ENCODE measurements at places on chromosomes 7 and 10.

DNA sequence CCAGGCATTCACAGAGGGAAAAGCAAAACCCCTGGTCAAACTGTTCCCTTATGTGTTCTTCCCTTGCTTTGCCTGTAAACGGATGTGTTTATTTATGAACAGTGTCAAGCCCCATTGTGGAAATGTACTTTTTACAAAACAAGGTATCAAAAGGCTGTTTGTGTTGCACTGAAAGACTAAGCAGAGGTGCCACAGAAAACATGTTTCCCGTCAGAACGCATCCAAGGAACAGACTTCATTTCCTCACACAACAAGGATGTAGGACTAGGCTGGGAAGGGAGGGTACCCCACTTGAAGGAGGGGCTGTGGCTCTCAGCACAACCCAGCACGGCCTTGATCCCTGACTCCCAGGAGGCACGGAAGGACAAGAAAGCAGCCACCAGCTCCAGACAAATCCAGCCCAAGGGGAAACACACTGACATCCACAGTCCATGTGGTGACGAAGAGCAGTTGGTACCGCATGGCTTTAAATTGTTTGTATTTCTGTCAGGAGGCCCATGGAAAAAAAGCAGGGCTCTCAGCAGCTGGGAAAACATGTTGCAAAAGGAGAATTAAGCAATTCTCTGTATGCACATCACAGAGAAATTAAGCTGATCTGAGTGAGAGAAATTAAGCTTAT is 85.6 kb downstream of the RNF216 start:
- DNase-seq = no peak

- DNase-seq = peak; percentile 21
Measured at GRCh38 chr7:35691827-35692307, 3.1 kb downstream of the HERPUD2 start.

DNA sequence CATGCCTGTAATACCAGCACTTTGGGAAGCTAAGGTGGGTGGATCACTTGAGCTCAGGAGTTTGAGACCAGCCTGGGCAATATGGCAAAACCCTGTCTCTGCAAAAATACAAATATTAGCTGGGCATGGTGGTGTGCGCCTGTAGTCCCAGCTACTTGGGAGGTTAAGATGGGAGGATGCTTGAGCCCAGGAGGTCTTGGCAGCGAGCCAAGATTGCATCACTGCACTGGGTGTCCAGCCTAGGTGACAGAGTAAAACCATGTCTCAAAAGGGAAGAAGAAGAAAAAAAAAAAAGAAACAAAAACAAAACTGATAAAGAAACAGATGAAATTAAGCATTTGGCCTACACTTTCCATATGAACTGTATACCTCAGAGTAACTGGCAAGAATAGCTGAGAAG is 319.2 kb downstream of the PARD3 start:
- DNase-seq = no peak

- DNase-seq = peak; percentile 92
Measured at GRCh38 chr10:87861953-87862678, 1.2 kb downstream of the KLLN start.

- DNase-seq = no peak
Measured at GRCh38 chr10:61112771-61113170, 168.8 kb upstream of the RHOBTB1 start.

GRCh38 chr10:50990568-50991455 is 83.5 kb upstream of the PRKG1 start:
- DNase-seq = no peak

GRCh38 chr10:124558339-124559321 is 97.0 kb downstream of the LHPP start:
- no peak for DNase-seq

DNA sequence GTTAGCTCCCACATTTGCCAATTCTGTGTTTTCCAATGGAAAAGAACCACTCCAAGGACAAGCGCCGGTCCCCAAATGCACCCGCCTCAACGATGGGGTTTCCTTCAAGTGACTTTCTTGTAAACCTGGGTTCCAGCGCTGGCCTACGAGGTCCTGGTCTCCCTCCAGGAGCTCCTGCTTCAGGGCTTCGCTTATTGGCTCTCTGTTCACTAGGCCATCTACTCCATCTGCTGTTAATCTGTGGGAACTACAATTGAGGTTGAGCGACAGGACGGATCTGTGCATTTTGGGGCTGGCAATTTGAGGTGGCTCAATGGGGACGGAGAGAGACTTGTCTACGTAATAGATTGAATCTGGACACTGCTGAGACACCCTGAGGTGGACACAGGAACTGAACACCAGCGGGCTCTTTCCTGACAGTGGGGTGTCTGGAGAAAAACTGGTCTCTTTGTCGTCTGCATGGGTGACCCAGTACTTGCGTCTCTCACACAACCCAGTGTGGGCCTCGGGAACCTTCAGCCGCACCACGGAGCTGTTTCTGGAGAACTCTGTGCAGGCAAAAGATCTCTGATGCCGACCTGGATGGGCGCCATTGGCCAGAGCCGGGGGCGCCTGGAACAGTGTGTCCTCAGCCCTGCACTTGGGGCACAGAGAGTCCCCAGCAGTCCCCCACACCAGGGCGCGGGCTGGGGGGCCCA is 115.9 kb upstream of the ADAM12 start:
- no peak for DNase-seq

DNA sequence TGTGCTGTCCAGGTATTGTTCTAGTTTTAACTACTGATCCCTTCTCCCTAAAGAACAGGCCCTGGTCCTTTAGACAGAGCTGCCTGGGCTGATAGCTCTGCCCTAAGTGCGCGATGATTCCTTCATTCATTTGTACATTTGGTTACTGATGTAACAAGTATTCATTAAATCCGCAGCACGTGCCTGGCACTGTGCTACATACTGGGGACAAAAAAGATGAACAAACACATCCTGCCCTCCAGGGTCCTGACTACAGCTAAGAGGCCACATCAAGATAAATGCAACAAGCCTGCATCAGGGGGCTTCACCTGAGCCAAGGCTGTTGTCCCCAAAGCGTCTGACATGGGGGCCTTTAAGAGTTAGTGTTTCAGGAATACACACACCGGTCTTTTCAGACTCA is 99.0 kb upstream of the PODXL start:
- no peak for DNase-seq

- no peak for DNase-seq
Measured at GRCh38 chr10:18419945-18420344, 231.4 kb downstream of the NSUN6 start.

DNA sequence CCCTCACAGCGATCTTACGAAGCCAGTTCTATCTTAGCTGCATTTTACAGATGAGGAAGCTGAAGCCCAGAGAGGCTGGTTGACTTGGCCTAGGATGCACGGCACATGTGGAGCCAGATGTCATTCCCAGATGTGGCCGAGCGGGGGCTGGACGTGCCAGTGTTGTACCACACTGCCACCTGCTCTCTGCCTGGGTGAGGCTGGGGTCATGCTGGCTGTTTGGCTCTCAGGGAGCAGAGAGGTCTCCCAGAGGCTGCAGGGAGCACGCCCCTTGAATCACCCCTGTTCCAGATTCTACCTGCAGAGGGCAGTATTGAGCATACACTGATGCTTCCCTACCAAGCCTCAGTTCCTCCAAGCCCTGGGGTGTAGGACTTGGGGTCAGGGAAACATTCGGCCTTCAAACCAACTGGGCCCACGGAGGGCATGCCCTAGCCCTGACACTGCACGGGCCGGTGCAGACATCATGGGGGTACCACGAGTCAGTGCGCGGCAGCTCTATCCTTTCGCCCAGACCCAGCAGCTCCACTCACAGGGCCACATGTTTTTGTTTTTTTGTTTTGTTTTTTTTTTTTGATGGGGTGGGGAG is 3.8 kb upstream of the GTF2IRD1 start:
- DNase-seq = peak; percentile 51

- no peak for DNase-seq
Measured at GRCh38 chr10:8057636-8058273, 3.3 kb downstream of the GATA3 start.

- no peak for DNase-seq
Measured at GRCh38 chr7:155911471-155912105, 99.3 kb upstream of the SHH start.

GRCh38 chr10:7288060-7288690 is 122.7 kb downstream of the SFMBT2 start:
- DNase-seq = no peak

DNA sequence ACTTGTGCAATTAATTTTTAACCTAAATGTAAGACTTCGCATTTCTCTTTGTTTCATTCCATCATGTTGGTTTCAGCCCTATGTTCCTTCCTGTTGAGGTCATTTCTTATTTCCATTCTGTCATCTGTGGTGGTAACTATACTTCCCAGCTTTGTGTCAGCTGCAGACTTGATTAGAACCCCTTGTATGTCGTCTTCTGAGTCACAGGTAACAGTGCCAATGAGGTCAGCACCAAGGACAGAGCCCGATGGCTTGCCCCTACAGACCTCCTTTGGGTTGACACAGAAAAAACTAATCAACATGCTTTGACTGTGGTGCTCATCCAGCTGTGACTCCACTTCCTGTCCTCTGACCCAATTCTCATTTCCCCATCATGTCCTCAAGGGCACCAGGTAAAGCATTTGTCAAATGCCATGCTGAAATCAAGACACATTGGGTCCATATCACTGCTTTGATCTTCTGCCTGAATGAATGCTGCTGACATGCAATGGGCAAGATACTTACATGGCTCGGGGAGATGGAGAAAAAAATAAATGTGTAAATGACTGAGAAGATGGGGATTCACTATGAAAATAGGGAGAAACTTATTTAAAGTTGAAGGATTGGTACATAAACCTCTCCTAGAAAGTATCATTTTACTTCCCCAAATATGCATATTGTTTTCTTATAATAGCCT is 25.6 kb upstream of the CRTAC1 start:
- no peak for DNase-seq

- no peak for DNase-seq
Measured at GRCh38 chr7:68671671-68672070, 926.6 kb upstream of the AUTS2 start.

DNA sequence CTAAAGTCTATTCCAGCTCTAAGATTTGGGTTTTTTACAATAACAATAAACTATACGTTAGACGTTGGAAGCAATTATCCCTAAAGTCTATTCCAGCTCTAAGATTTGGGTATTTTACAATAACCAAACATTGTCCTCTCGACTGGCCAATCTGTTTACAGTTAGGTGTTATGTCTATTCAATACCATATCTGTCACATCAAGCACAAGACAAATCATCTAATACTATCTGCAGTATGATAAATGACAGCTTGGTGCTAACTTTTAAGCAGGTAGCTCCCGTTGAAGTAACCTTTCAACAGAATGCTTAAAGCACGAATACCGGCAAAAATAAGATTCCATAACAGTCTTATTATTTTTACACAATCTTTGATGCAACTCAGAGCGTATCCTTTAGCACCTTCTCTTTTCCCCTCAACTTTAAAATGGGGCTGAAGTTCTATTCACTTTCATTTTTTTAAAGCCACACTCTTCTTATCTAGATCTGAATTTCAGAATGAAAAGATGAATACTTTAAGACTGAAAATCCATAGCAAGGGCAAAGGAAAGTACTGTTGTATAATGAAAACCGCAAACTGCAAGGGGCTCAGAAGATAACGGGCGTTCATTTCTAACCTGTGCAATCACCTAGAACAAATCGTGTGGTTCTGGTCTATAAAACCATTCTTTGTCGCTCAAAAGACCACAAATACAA is 925 bp downstream of the H2AZ2 start:
- DNase-seq = no peak

- DNase-seq = no peak
Measured at GRCh38 chr10:125711110-125711750, 8.3 kb upstream of the EDRF1 start.

- no peak for DNase-seq
Measured at GRCh38 chr7:136845899-136846465, 22.5 kb upstream of the CHRM2 start.

- no peak for DNase-seq
Measured at GRCh38 chr7:123645516-123645915, 10.2 kb upstream of the LMOD2 start.

DNA sequence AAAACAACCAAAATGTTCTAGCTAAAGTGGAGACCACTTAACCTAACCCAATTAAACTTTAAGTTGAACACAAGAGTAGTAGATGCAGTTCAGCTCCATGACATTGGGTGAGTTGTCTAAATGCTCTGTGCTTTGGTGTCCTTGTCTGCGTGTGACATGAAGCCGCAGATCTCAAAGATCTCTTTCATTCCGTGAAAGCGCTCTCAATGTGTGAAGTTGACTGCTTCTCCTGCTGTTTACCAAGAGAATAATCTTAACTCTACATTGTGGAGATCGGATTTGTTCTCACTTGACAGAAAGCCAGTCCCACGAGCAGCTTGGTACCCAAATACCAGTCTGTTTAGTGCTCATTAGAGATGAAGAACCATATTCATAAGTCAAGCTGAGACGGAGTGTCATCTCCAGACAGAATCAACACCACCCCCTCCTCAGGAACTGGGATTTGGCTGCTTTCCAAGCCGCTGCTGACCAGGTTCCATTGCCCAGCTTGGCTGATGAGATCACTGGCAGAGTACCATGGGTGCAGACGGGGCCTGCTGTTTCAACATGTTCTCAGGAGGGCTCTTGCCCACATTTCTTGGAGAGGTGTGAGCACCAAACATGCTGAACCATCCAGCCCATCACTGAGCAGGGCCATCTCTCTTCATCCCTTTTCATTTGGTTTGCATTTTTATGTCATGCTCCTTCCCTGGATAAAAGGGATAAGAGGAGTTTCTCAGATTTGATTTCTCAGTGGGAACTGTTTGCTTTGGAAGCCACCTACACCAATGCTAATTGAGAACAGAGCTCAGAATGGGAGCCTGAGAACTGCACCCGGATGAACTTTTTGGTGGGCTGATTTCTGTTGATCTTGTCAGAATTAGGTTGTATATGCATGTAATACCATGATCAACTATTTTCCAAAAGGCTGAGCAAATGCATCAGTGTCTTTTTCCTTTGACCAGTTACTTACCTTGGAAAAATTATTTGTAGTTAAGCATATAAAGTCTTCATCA is 95.8 kb upstream of the AGBL3 start:
- no peak for DNase-seq

- DNase-seq = no peak
Measured at GRCh38 chr7:38927751-38928150, 18.8 kb upstream of the VPS41 start.

Data from stimulated activated CD4-positive, alpha-beta T cell treated with anti-CD3 and anti-CD28 coated beads, Interleukin-4, amount 100 ng/mL, for 4 hours (primary cell).